OCI-LY7 (cell line): ENCODE measurements at places on chromosomes 5 and 9.

DNA sequence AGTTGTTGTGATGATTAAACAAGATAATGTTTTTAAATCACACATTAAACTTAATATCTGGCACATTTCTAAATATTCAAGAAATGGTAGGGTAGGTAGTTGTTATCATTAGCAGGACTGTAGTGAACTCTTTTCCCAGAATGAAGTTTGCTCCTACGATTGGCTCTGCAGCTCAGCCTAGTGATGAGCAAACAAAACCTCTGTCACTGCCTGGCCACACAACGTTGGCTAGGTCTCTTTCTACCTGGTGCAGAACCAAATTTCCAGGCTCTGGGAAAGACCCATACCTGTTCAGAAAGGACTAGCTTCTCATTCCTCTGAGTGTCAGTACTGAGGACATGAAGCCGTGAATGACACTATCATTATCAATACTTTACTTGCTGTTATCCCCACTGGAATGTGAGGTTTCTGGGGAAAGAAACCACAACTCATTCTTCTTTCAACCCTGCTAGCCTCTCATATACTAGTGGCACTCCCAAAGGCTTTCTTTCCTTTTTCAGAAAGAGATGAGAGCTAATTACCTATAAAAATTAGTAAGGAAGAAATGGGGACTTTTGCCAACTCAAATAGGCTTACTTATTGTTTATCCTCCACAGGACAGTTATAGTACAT is 219.3 kb upstream of the TRIM32 start:
- DNase-seq, result no peak

- no peak for DNase-seq
Measured at GRCh38 chr5:159458217-159458711, 128.0 kb upstream of the IL12B start.

- no peak for DNase-seq
Measured at GRCh38 chr9:110714314-110714713, 45.7 kb downstream of the MUSK start.

DNA sequence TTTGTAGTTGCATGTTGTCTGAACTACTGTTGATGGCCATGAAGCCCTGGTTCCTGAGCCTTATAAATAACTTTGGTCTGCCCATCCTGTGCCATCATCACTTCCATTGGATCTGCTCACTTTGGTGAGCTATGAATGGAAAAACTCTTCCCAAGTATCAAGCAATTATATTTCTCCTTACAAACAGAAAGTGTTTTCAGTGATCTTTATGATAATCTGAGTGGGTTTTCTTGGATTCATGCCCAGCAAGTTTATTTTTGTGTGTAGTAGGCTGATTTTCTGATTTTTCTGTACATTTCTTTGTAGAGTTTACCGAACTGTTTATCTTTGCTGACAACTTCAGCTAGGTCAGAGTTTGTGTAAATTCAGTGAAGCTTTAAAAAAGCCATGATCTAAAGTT is 31.0 kb downstream of the CAMK4 start:
- DNase-seq, result no peak

- DNase-seq, result peak; percentile 7
Measured at GRCh38 chr9:126009047-126009446, 261.9 kb downstream of the PBX3 start.

DNA sequence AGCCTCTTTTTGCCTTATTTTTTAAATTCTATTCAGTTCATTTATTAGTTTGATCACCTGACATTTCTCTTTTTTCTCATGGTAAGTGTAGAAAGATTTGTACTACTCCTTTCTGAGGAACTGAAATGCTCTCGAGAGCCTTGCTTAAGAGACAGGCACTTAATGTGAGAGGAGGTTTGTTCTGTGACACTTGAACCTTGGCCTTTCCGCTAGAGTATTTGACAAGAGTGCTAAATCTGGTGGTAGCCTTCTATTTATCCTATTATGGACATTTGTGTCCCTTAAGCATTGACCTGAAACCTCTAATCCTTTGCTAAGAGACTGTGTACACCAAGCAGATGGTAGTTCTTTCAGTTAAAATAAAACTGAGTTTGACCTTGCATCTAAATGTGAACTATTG is 805.0 kb upstream of the PTPRD start:
- DNase-seq, result no peak
